Omental fat pad (tissue), 4 donors: ENCODE measurements at places on chromosomes 5 and 9.

DNA sequence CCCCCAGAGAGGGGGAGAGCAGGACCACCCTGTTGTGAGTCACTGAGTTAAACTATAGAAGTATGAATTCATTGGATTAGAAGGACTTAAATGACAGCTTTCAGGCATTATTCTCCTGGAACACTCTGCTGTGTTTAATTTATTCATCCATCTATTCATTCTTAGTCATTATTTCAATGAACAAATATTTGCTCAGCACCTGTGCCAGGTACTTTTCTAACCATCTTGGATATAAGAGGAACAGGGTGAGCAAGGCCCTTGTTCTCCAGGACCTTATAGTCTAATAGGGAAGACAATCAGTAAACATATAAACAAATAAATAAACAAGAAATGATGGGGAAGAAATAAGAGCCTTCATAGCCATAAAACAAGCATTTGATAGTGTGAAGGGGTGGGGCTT lies 483.9 kb upstream of the BRINP1 start:
- no peak for DNase-seq

DNA sequence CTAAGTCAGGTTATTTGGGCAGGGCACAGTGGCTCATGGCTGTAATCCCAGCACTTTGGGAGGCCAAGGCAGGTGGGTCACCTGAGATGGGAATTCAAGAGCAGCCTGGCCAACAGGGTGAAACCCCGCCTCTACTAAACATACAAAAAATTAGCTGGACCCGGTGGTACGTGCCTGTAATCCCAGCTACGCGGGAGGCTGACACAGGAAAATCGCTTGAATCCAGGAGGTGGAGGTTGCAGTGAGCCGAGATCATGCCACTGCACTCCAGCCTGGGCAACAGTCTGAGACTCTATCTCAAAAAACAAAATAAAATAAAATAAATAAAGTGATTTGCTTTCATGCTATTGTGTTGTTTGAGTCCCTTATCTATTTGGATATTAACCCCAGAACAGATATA lies 8.2 kb upstream of the FBXW2 start:
- DNase-seq, result no peak

DNA sequence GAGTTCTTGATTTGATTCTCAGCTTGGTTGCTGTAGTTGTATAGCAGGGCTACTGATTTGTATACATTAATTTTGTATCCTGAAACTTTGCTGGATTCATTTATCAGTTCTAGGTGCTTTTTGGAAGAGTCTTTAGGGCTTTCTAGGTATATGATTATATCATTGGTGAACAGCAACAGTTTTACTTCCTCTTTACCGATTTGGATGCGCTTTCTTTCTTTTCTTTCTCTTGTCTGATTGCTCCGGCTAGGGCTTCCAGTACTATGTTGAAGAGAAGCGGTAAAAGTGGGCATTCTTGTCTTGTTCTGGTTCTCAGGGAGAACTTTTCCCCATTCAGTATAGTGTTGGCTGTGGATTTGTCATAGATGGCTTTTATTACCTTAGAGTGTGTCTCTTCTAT lies 158.9 kb downstream of the SAXO1 start:
- no peak for DNase-seq

- no peak for DNase-seq
Observed at GRCh38 chr9:26331223-26331622, 561.4 kb downstream of the CAAP1 start.

- no peak for DNase-seq
Observed at GRCh38 chr5:53099546-53099945, 10.0 kb downstream of the MOCS2 start.

GRCh38 chr9:82036086-82036485 lies 47.5 kb downstream of the SPATA31D1 start:
- DNase-seq, result no peak

DNA sequence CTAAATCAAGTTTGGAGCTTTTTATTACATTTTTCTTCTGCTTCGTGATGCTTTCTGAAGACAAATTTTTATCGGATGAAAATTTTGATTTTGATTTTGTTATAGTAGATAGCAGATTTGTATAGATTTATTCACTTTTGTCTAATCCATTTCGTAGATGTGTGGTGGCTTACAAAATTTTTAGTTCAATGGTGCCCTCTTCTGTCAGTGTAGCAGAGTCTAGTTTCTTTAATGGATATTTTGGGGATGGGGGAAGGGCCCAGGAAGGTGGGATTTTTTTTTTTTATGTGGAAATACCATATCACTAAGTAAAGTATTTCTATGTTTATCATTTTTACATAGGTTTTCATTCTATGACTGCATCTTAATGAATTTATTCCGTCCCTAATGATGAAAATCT lies 259.9 kb upstream of the TARS1 start:
- DNase-seq, result no peak

DNA sequence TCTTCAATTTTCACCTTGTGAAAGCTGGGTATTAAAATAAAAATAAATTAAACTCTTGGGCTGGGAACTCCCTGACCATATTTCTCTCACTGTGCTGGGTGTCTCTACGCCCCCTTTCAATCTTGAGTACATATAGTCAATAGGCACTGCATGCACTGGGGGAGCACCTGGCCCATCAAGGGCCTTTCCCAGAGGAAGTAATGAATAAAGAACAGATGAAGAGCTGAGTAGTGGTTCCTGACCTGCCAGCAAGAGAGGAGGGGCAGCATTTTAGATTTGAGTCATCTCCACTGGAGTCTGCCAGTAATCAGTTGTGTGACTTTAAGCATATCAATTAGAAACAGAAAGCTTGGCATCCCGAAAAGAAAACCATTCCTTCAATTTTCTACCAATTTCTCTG lies 6.2 kb downstream of the MAPKAP1 start:
- DNase-seq, result no peak

DNA sequence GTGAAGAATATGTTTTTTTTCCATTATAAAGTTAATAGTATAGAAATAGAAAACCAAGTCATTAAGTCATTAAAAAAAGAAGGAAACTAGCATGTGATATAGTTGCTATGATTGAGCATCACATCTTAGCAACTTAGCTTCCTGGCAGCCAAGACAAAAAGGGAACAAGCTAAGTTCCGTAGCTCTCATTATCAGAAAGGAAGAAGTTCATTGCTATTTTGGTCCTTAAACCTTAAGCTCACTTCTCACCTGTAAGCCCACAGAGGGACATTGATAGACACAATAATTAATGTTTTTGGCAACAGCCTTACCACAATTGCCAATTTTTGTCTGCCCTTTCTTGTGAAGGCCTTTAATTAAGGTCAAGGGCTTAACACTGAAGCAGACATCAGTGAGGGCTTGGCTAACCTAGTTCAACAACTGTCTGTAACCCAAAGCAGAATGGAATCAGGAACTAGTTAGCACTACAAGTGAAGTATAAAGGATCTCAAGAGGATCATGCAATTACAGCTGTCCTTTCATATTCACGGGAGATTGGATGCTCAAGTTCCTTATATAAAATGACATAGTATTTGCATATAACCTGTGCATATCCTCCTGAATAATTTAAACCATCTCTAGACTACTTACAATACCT lies 24.0 kb upstream of the KLF4 start:
- DNase-seq, result no peak

- peak; percentile 46 for DNase-seq
Observed at GRCh38 chr5:172078726-172079345, 72.4 kb upstream of the FBXW11 start.

GRCh38 chr9:110555551-110556331 lies 23.8 kb downstream of the SVEP1 start:
- peak; percentile 51 for DNase-seq

- DNase-seq, result no peak
Observed at GRCh38 chr9:126114850-126115460, 211.7 kb upstream of the MVB12B start.

DNA sequence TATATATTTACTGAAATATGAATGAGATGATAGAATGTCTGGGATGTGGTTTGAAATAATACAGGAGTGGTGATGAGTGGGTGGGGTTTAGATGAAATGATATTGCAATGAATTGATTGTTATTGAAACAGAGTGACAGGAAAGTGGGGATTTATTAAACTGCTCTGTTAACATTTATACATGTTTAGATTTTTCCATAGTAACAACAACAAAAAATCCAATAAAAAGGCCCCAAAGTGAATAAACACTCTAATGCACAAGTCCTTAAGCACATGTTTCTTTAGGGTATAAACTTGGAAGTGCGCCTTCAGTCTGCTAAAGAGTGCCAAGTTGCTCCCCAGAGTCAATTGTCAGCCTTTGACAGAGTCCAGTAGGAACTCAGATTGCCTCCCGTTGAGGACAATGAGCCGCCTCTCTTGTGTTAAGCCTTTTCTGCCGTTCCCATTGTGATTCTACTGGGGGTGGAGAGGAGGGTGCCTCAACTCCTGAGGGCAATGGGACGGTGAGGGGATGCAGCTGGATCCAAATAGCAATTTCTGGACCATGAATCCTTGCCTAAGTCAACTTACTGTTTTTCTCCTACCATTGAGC lies 112.3 kb downstream of the SLC28A3 start:
- no peak for DNase-seq

DNA sequence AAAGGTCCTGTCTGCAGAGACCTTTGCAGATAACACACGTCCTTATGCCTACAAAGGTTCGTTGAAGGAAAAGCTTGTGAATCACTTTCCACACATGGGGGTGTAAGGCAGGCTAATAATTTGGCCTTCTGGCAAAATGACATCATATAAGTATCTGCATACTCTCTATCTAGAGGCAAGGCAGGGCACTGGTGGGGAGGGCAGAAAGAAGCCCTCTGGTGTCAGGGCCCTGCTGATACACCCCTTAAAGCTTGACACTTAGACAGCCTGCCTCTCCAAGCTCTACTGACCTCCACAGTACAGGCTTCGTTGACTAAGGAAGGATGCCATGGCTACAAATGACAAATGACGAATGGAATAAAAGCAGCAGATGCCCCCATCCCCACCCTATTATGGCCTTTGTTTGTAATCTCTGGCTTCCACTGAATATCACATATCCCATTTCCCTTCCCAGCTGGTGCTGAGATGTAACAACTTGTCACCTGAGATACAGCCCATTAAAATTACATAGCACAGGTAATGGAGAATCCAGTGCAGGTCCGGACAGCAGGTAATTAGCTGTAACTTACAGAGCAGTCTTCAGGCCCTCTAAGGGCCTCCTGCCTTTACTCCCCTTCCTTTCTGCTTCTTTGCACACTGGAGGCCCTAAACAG lies 76.9 kb upstream of the IFNK start:
- DNase-seq, result no peak

- no peak for DNase-seq
Observed at GRCh38 chr5:146254223-146254622, 50.8 kb downstream of the RBM27 start.

- no peak for DNase-seq
Observed at GRCh38 chr5:59140133-59140532, 557.3 kb downstream of the RAB3C start.

- no peak for DNase-seq
Observed at GRCh38 chr9:106797299-106797698, 65.7 kb upstream of the ZNF462 start.

DNA sequence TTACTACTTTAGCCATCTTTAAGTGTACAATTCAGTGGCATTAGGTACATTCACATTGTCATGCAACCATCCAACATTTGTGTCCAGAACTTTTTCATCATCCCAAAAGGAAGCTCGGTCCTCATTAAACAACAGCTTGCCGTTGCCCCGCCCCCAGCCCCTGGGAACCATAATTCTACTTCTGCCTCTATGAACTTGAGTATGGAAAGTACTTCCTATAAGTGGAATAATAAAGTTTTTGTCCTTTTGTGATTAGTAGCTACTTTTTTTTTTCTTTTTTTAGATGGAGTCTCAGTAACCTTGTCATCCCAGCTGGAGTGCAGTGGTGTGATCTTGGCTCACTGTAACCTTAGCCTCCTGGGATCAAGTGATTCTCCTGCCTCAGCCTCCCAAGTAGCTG lies 5.0 kb downstream of the GBGT1 start:
- DNase-seq, result no peak

- DNase-seq, result no peak
Observed at GRCh38 chr9:125989524-125990180, 242.5 kb downstream of the PBX3 start.

GRCh38 chr5:133307275-133307674 lies 255.5 kb downstream of the HSPA4 start:
- no peak for DNase-seq

DNA sequence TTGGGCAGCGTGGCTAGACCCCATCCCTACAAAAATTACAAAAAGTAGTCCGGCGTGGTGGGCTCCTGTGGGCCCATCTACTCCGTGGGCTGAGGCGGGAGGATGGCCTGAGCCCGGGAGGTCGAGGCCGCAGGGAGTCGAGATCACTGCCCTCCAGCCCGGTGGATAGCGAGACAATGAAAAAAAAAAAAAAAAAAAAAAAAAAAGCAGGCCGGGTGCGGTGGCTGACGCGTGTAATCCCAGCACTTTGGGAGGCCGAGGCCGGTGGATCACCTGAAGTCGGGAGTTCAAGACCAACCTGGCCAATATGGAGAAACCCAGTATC lies 110.5 kb upstream of the LPCAT1 start:
- DNase-seq, result no peak

- no peak for DNase-seq
Observed at GRCh38 chr5:52757527-52757926, 30.2 kb upstream of the ITGA1 start.

DNA sequence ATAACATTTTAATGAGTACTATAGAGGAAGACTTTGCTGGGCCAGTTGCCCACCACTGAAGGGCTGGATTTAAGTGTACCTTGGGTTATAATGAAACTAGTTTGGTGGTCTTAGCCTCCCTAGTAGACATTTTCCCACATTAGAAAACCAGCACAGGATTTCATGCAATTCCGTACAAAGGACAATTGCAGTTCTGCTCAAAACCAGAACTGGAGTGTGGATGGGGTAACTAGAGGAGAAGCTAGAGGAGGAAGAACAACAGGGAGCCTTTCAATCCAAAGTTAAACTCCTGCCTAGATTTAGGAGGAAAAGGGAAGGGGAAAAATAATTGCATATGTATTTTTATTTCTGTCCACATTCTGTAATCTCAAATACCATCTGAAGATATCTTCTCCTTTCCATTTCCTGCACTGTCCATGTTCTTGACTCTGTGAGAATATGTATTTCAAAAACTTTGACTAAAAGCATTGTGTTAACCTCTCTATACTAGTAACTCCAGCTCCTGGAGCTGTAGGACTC lies 97.5 kb upstream of the SSBP2 start:
- no peak for DNase-seq

- DNase-seq, result no peak
Observed at GRCh38 chr5:5649641-5650040, 227.2 kb downstream of the ICE1 start.
